ENCODE measurements at places on chromosomes 3 and 15.

DNA sequence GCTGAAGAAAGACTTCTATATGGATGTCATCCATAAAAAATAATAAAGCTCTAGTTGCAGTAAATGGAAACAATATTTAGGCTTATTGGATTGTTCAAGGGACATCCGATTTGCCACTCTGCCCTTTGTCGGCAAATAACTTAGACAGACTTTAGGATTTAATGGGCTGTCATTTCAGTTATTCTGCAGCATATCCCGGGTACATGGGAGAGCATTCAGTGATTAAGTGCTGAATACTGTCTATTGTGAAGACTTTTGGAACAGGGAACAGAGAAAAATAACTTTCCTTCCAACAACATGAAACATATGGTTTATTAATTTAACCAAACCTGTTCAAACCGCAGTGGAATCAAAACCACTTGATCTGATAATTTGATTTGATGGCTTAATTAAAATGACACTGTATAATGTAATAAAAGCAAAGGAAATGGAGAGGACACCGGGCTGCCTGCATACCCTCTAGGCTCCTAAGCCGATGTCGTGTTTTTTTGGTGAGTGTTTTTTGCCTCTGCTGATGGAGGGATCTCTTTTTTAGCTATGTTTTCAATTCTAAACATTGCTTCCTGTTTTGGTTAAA lies 199.3 kb downstream of the FEZF2 start:
- no peak for DNase-seq

- DNase-seq, result no peak
These were observed 36.5 kb downstream of the GOLGA6L10 start for GRCh38 chr15:82312586-82313349.

DNA sequence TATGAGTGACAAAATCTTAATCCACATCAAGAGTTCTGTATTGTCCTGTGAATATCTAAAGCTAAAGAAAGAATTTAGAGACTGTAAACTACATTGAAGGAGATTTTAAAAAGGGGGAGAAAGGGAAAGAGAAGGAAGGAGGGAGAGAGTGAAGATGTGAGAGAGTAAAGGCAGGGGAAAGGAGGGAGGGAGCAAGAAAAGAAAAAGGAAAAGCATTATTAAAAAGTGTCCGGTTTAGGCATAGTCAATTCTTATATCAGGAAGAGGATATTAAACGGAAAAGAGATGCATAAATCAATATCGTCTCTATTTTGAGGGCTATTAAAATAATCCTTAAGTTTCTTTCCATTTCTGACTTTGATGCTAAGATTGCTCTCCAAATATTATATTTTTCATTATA lies 332.1 kb downstream of the ROBO2 start:
- DNase-seq, result no peak

DNA sequence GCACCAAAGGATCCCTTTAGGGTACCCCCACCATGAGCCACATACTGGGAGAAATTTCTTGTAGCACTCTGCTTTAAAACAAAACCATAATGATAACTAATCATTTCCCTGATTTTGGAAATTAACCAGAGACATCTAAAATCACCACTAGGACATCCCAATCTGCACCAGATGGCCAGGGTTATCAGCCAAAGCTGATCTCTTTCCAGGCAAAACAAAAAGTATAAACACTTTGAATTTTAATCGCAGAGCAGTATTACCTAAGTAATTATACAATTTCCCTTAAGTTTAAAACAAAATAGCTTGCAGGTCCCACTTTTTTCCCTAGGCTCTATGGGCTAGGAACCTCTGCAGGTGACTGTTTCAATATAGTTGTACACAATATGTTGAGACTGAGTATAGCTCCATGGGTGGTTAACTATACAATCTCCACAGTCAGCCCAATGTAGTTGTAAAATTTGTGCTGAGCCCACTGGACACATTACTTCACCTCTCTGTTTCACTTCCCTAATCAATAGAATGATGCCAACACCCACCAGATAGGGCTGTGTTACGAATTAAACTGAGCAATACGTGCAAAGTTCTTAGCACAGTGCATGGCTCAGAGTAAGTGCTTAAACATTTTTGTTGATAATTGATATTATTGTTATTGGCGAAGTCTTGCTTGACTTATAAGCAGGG lies 629 bp upstream of the NOX5 start:
- DNase-seq, result no peak

- DNase-seq, result no peak
These were observed 54.4 kb downstream of the PGPEP1L start for GRCh38 chr15:98953000-98953787.

GRCh38 chr3:142850395-142851023 lies 38.4 kb downstream of the PCOLCE2 start:
- DNase-seq, result no peak

DNA sequence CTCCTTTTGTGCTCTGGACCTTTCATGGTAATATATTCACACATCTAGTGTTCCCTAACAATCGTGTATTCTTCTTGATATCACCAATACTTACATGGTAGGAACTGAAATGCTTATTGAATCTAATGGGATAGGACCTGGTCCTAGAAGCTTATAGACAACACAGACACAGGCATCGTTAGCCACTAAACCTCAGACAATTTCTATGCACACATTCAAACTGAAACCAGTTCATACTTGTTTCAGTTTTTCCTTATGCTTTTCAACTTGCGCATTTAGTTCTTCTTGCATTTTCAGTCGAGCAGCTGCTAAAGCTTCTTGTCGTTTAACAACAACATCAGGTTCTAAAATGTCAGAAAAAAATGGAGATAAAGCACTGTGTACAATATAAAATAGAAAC lies 2.3 kb downstream of the SELENOS start:
- no peak for DNase-seq

DNA sequence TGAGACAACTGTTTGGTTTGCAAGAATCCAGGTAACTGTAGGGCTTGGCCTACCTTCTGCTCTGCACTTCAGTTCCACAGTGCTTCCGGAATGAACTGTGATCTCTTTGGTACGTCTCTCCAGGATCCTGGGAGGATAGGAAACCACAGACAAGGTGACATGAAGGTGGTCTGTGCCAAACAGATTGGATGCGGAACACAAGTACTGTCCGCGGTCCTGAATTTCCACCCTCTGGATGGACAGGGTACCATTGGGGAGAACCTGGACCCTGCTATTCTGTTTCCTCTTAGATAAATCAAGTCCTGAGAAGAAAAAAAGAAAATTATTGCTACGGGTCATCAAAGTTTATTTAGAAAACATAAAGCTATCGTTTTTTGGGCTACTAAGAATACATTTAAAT lies 17.3 kb downstream of the IGSF10 start:
- no peak for DNase-seq

GRCh38 chr3:145177828-145178227 lies 983.2 kb downstream of the PLOD2 start:
- DNase-seq, result no peak

DNA sequence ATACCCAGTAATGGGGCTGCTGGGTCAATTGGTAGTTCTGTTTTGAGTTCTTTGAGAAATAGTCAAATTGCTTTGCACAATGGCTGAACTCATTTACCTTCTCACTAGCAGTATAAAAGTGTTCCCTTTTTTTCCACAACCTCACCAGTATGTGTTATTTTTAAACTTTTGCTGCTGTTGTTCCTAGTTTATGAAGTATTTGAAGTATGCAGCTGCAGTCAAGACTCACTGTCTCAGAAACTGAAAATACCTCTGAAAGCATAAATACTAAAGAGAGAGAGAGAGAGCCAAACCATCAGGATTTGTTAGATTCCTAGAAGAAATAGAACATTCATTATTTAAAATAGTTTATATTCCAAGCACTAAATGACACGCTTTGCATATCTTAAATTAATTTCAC lies 764.2 kb downstream of the NTRK3 start:
- no peak for DNase-seq

GRCh38 chr3:75242012-75242735 lies 422.0 kb upstream of the FRG2C start:
- DNase-seq, result no peak

DNA sequence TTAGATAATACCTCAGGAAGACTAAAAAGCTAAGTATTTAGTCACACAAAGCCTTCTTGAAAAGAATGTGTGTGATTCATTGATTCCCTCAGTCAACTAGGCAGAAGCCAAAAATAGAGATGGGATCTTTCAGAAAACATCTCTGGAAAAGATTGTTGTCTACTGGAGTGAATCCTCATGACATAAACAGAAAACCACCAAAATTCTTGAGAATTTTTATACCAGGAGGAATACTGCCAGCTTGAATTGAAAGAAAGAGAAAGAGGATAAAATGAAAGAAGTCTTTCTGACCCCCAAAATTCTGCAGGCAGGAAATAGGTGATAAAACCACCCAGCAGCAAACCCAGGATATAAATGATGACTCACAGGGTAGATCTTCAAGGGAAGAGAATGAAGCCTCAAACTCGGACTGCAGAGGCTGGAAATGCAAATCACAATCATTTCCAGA lies 363.1 kb upstream of the PLSCR5 start:
- no peak for DNase-seq

- no peak for DNase-seq
These were observed 21.4 kb downstream of the KPNA1 start for GRCh38 chr3:122493296-122493695.

- no peak for DNase-seq
These were observed 16.8 kb downstream of the BCL2L10 start for GRCh38 chr15:52095597-52096262.

- DNase-seq, result no peak
These were observed 139.1 kb downstream of the TLE3 start for GRCh38 chr15:69958496-69959084.

GRCh38 chr3:73504239-73504638 lies 120.5 kb downstream of the PDZRN3 start:
- DNase-seq, result peak; percentile 71

DNA sequence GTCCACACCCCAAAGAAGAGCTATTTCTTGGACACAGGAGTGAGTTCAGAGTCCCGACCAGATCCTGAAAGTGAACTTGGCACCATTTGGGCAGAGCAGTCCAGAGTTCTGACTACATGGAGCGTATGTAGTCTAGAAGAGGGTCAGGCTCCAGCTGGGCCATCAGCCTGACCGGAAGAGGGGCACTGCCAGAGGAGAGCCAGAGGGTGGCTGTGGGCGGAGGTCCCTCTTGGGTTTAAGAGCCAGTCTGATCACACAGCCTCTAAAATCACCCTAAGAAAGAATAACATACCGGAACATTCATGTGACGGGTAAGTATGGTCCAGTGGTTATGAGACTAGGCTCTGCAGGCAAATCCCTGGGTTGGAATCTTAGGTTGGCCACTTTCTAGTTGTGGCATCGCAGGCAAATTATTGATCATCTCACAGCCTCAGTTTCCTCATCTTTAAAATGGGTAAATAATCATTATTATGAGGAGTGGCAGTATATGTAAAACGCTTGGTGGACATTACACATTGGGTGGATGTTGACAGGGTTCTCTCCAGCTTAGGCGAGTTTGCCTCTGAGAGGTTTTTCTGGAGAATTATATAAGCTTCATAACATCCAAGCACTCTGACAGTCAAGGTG lies 2.1 kb upstream of the RAP2B start:
- no peak for DNase-seq

Measured in NCI-H1092 (cell line).